Activated T-helper 1 cell treated with anti-CD3 and anti-CD28 coated beads, Interleukin-2, amount 50 U/mL, for 16 hours (primary cell): ENCODE measurements at places on chromosomes 2 and 18.

DNA sequence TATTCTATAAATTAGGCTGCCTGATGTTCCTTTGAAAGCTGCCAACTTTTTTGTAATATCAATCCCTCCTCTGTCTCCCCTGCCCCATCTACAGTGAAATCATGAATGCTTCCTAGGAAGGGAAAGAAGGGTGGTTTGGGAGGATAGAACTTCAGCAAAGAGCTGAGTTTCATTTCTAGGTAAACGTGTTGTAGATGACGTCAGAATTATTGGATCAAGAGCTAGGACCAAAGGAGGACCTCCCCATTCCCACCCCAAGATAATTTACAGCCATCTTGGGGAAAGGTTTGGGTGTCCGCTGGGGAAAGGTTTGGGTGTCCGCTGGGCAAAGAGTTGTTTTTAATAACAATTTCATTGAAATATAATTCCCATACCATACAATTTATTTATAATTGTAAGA is 11.2 kb upstream of the ANKRD53 start:
- DNase-seq, result no peak

DNA sequence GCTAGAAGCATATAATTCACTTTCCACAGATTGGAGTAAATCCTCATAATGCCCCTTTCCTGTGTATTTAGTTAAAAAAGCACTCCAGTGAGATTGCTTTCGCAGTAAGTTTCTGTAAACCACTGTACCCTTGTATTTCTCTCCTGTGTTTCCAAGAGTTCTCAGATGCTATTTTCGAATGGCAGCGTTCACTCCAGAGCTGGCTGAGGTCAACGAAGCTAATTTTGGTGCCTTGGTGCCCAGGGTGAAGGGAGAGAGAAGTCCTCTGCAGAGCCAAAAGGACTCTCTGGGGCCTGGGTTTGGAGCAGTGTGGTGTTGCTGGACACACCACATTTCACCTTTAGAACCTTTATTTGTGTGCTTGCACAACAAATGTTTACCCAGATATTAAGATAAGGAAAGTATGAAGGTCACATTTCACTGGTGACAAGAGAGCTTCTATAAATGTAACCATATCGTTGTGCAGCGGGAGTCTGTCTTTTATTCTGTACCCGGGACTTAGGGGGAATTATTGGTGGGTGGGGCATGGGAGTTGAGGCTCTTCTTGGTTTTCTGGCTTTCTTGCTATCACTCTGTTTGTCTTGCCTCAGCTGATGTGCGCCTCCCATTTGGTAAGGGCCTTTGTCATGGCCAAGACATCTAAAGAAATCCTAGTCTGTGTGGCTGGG is 9.9 kb downstream of the EPAS1 start:
- DNase-seq, result no peak

DNA sequence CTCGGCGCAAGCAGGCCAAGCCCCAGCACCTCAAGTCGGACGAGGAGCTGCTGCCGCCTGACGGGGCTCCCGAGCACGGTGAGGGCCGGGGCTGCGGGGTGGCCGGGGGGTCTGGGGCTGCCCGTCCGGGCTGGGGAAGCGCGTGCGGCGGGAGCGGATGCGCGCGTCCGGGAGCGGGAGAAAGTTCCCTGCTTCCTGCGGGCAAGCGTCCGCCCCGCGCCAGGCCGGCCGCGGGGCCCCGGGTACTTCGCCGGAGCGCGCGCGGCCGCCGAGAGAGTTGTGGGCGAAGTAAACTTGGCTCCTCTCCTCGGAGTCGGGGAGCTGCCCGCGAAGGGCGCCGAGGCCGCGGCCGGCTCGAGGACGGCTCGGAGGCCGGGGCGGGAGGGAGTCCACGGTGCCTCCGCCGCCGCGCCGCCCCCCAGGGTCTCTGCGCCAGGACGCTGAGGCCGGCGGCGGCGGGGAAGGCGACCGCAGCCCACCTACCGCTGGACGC is 707 bp downstream of the SALL3 start:
- DNase-seq, result no peak

DNA sequence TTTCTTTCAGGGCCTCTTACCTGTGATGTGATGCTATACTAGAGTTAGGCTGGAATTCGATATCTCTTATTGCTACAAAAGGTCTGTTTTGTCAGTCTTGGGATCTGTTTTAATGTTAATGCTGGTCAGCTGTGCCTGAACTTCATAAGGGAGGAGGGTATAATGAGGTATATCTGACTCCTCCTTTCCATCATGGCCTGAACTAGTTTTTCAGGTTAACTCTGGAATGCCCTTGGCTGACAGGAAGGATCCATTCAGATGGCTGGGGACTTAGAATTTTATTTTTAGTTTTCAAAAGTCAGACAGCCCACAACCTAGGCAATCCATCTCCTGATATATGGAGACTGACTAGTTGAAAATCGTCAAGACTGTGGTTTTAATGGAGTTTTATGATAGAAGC is 35.9 kb upstream of the TBC1D8 start:
- DNase-seq, result no peak

- no peak for DNase-seq
Observed at GRCh38 chr2:238380336-238380735, 46.4 kb upstream of the ASB1 start.

DNA sequence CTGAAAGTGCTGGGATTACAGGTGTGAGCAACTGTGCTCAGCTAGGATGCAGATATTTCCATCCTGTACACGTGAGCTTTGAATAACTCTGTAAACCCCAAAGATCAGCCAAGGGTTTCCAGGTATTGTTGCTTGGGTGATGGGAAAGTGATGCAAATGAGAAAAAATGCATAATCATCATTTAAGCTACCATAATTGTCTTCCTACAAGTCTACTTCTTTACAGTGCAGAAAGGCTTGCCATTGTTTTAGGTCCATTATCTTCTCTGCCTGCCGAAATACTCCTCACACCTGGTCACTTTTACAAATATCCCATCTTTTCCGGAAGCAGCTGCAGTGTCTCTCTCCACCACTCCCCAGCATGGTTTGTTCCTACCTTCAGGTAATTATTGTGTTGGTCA is 259.8 kb upstream of the CCDC68 start:
- no peak for DNase-seq

DNA sequence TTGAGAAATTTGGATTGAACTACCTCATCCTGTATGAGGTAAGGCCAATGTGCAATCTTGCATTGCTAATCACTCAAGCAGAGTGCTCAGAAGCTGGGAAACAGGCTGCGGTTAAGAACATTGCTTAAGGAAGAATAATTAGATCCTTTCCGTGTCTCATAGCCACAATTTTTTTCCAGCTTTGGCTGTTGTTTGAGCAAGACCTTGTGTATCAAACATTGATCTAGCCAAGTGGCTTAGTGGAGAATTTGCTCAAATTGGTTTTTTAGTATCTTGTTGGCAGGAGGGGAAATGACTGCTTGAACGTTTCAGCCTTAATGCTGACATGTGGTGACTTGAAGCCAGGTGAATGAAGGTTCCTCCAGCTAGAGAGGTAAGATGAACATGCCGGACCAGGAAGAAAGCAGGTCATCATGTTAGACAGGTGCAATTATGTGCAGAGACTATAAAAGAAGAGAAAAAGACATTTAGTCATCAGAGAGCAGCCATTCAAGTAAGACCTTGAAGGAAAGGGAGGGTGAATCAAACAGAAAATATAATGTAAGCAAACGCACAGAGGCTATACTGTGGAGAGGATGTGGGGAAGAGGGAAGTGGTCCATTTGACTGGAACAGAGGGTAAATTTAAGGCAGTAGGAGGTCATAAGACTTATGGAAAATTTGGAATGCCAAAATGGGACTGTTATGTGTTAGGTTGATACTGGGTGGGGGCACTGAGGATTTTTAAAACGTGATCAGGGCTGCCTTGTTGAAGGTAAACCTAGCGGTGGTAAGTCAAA is 98.9 kb upstream of the CYP1B1 start:
- DNase-seq, result no peak

GRCh38 chr2:71786291-71787107 is 333.1 kb downstream of the DYSF start:
- no peak for DNase-seq

- DNase-seq, result no peak
Observed at GRCh38 chr2:64177315-64177714, 33.1 kb upstream of the PELI1 start.

GRCh38 chr2:75241696-75242095 is 42.4 kb upstream of the TACR1 start:
- no peak for DNase-seq

DNA sequence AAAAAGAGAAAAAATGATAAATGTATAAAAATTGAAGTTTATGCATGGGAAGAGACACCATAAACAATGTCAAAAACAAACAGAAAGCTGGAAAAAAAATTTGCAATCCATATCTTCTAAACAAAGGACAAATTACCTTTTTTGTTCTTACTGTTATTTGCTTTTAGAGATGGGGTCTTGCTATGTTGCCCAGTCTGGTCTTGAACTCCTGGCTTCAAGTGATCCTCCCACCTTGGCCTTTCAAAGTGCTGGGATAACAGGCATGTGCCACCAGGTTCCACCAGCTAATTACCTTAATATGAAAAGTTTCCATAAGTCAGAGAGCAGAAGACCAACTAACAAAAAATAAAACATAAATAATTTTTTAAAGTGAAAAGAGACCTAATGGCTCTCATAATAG is 90.0 kb upstream of the SIX3 start:
- no peak for DNase-seq

- DNase-seq, result no peak
Observed at GRCh38 chr2:151959238-151959637, 131.0 kb upstream of the ARL5A start.

- DNase-seq, result no peak
Observed at GRCh38 chr18:35682281-35682867, 100.8 kb downstream of the GALNT1 start.

GRCh38 chr18:33914399-33914798 is 310.3 kb downstream of the NOL4 start:
- DNase-seq, result no peak

DNA sequence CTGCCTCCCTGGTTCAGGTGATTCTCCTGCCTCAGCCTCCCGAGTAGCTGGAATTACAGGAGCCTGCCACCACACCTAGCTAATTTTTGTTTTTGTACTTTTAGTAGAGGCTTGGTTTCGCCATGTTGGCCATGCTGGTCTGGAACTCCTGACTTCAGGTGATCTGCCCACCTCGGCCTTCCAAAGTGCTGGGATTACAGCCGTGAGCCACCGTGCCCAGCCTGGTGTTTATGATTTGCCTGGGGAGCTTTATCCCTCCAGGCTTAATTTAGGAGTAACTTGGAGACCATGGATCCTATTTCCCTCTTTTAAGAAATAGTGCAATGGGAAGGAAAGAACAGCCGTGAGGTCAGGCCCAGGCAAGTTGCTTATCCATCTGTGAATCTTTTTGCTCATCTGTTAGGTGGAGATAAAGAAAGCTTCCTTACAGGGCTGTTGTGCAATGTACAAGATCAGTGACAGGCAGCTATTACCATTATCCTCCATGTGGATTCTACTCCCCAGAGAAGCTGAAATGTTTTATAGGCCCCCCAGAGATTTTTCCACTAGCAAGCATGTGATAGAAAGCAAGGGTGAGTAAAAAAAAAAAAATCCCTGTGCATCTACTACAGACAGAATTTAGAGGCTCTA is 104.9 kb upstream of the MGAT5 start:
- no peak for DNase-seq

DNA sequence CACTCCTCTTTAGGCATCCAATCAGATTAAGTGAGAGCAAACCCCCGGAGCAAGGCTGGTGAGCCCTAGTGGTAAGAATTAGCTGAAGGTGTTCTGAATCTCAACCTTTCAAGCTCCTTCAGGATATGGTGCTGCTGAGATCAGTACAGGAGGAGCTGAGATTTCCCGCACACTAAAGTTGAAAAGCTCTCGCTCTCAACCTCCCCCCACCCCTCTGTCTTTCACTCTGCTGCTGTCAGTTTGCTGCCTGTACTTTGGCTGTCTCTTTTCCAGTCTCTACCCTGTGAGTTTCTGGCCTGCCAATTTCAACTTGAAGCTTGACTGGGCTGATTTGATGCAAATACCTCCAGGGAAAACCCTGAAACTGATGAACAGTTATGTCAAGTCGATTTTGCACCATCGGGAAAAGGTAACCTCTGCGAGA is 15.7 kb downstream of the ZEB2 start:
- DNase-seq, result no peak

DNA sequence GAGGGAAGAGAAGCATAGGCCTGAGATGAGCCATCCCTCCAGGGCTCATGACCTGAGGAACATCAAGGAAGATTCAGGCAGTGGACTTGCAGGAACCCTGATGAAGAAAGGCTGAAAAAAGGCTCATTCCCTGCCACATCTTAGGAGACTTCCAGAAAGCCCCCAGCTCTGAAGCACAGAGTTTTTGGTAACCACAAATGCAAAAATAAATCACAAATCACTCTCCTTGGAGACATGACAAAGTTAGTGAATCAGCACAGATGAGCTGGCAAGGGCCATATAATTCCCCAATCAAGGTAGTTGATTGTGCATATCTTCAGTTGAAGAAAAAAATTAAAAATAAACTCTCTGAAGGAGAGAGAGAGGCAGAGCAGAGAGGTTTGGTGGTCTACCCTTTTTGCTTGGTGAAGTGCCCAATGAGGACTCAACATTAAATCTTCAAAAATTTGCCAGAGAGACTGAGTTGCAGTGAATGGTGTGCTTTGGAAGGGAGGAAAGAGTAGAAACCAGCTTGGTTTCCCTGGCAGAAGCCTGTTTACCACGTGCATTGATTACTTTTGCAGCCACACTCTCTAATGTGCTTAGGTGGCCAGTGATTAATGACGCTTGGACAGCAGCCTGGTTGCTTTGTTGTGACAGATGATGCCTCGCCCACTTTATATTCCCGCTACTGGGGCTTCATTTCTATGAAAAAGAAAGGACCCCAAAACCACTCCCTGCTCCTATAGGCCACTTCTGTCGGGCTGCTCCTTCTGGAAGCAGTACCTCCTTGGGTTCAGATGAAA is 257.4 kb upstream of the SLC14A2 start:
- no peak for DNase-seq

DNA sequence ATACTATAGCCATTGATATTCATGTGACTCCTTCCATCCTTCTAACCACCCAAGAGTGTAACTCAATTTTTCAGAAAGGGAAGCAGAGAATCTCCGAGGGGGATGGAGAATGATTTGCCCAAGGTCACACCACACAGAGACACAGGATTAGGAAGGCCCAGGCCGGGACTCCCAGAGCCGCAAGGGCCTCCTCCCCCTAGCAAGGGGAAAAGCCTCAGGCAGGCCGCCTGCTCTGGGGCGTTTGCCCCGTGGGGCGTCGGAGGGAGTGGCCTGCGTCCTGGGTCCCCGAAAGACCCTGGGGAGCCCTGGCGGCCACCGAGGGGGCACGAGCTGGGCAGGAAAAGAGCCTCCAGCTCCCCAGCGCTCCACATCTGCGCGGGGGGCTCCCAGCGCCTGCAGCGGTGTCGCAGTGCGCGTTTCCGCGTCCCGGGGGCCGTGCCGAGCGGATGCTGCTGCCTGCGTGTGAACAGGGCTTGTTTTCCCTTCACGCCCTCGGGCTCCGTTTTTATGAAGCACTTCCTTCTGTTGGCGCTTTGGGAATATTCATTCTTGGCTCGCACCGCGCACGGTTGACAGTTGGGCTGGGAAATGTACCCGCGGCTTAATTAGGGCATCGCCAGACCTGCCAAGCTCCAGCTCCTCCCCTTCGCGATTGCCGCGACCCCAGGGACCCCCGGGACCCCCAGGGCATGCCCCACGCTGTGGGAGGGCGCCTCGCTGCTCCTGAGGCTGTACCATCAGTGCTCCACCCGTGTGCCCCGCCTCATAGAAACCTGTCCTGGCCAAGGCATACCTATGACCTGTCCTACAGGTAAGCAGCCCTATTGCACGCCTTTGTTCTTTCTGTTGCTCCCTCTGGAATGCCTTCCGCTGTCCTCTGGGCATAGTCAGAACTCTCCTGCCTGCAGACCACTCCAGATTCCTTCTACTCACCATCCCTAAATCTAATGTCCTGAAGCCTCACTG is 158.9 kb upstream of the GLI2 start:
- DNase-seq, result no peak

- DNase-seq, result no peak
Observed at GRCh38 chr2:213288913-213289700, 4.8 kb downstream of the SPAG16 start.

GRCh38 chr2:10339647-10340592 is 37.2 kb downstream of the HPCAL1 start:
- DNase-seq, result no peak
